GM19239 (cell line): ENCODE measurements at places on chromosomes 5 and 9.

GRCh38 chr5:86838083-86838482, 220.3 kb downstream of the COX7C start:
- DNase-seq: no peak

GRCh38 chr5:105924366-105924765, 1746.4 kb downstream of the EFNA5 start:
- no peak for DNase-seq

- no peak for DNase-seq
These were observed 8.7 kb upstream of the NADK2 start for GRCh38 chr5:36250427-36250826.

DNA sequence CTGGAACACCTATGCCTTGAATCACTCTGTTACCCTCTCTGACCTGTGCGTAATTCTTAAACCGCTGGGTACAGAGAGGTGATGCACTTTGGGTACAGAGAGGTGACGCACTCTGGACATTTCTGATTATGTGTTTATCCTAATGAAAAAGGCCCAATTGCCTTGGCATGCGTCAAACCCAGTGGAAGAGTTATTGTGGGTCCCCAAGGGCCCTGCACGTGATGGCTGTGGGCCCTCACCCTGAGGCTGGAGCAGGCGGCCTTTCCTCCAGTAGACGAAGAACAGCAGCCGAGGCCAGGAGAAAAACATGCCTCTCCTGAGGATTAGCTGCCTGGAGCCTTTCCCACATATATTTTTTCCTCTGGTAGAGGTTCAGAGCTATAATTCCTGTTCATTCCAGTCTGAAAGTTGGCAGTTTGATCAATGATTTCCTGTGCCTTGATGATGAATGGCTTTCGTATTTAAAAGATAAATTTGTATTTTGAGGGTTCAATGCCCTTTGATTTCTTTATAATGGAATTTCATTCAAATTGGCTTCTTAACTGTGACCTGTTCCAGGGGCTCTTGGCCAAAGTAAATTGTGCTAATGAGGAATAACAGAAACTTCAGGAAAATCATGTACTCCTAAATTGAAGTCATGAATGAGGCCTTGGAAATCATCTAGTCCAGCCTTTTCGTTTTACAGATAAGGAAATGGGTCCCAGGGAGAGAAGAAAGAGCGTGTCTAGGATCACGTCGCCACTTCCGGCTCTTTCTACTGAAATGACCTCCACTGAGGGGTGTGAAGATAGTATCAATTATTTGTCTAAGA, 22.8 kb downstream of the ACER2 start:
- DNase-seq: no peak

GRCh38 chr9:2657427-2657826, 35.8 kb downstream of the VLDLR start:
- no peak for DNase-seq
